ENCODE measurements at places on chromosomes 12 and 14.

GRCh38 chr14:24178399-24179178 is 6.7 kb downstream of the REC8 start:
- no peak for DNase-seq

DNA sequence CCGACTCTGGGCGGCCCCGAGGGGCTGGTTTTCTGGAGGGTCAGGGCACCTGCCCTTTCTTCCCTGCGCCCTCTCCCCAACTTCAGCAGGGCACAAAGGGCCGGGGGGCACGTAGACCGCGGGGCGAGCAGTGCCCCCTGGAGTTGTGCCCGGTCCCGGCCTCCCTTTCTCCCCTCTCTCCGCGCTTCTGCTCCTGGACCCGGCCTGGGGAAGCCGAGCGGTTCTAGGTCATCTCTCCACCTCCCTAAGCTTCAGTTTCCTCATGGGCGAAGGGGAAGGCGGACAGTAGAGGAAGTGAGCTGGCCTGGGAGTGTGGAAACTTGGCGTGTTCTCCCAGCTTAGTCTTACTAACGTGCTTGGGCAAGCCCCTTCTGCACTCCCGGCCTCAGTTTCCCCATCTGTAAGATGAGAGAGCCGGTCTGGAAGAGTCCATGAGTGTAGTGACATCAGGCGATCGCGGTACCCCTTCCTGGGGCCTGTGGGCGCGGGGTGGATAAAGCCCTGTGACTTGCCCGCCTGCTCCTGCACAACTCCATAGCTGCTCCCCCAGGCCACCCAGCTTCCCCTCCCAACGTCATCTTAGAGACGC is 158.6 kb upstream of the PARP11 start:
- no peak for DNase-seq

- no peak for DNase-seq
These were observed 21.7 kb downstream of the PPFIBP1 start for GRCh38 chr12:27545665-27546064.

- no peak for DNase-seq
These were observed 42.3 kb downstream of the EFCAB11 start for GRCh38 chr14:89912221-89912620.

All from suprapubic skin (tissue), 4 donors.